ENCODE measurements at places on chromosomes 11 and 22.

DNA sequence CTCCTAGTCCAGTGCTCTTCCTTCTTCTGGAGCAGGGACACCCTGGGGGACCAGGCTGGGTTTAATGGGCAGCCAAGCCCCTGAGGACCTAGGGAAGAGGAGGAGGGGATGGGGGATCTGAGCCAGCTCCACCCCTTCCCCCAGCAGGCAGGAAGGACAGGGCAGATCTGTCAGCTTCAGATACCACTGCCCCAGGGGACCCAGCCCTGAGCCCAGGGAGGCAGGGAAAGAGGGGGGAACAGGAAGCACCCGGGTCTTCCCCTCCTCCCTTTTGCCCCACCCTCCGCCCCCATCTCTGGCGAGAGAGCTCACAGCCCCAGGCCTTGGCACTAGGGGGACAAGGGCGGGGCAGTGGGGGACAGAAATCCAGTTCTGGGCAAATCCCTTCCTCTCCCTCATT lies 11.7 kb upstream of the SOX10 start:
- H3K4me1 ChIP-seq, result peaks cover 27% of the 10 kb centered on the region

GRCh38 chr11:33753304-33753967 lies 17.2 kb upstream of the CD59 start:
- H3K4me1 ChIP-seq, result no peaks in the 10 kb centered on the region
- 0 out of 2 replicates have a peak, but pooled peaks cover 2% of the 10 kb centered on the region for H3K36me3 ChIP-seq
- no peaks in the 10 kb centered on the region for H3K27me3 ChIP-seq
- no peak for DNase-seq

GRCh38 chr11:118530683-118531596 lies at the start of gene TMEM25:
TSS of gene TMEM25 (plus strand) at chr11:118531192. CDS start at chr11:118531802, 610 bp downstream.
- no peaks in the 10 kb centered on the region for H3K36me3 ChIP-seq
- H3K4me1 ChIP-seq, result peaks cover 28% of the 10 kb centered on the region
- H3K27me3 ChIP-seq, result peaks cover 3% of the 10 kb centered on the region

- H3K4me3 ChIP-seq, result no peak overlapping the region
- no peak for DNase-seq
- peaks cover 27% of the 10 kb centered on the region for H3K27me3 ChIP-seq
These were observed 841 bp downstream of the B3GNT6 start for GRCh38 chr11:77035039-77035438.

DNA sequence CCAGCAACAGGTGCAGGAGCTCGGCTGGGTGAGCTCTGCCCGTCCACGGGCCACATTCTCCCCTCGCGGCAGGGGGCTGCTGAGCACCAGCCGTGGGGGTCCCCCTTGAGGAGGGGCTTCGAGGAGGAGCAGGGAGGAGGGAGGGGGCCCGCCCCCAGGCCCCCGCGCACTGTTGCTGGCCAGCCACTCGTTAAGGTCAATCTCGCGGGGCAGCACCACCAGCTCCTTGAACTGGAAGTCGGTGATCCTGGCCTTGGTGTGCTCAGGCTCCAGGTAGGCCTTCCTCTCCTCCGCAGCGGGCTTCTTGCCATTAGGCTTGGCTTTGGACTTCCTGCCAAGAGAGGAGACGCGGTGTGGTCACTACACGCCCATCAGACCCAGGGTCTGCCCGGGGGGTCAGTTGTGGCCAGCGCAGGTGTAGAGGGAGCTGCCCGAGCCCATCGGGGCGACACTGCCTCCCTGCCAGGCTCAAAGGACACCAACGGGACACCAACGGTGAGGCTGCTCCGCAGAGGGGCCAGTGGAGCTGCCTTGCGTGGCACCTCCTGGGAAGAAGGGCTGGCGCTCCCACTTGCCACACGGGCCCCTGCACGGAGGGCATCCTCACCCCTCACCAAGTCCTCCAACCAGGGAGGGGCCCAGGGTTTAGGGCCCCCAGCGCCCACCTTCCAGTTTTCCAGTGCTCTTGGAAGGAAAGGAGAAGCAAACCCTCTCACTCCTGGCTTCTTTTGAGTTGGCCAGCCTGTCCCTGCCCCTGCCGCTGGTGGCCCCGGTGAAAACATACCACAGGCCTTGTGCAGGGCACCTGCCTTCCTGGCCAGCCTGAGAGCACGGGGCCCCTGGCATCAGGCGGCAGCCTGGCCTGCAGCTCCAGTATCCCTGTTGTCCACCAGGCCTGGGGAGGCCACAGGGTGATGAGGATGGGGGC lies 5.8 kb downstream of the MOB2 start:
- DNase-seq, result no peak
- no peaks in the 10 kb centered on the region for H3K27me3 ChIP-seq
- no peak overlapping the region for H3K4me3 ChIP-seq

GRCh38 chr22:28413612-28414399 lies 265.8 kb downstream of the TTC28 start:
- H3K36me3 ChIP-seq, result no peaks in the 10 kb centered on the region
- H3K27me3 ChIP-seq, result no peaks in the 10 kb centered on the region
- H3K4me1 ChIP-seq, result peaks cover 3% of the 10 kb centered on the region

GRCh38 chr11:32153747-32154146 lies 62.9 kb downstream of the RCN1 start:
- H3K27ac ChIP-seq, result no peak overlapping the region
- peaks cover 2% of the 10 kb centered on the region for H3K27me3 ChIP-seq
- peaks cover 3% of the 10 kb centered on the region for H3K4me1 ChIP-seq
- no peaks in the 10 kb centered on the region for H3K36me3 ChIP-seq

DNA sequence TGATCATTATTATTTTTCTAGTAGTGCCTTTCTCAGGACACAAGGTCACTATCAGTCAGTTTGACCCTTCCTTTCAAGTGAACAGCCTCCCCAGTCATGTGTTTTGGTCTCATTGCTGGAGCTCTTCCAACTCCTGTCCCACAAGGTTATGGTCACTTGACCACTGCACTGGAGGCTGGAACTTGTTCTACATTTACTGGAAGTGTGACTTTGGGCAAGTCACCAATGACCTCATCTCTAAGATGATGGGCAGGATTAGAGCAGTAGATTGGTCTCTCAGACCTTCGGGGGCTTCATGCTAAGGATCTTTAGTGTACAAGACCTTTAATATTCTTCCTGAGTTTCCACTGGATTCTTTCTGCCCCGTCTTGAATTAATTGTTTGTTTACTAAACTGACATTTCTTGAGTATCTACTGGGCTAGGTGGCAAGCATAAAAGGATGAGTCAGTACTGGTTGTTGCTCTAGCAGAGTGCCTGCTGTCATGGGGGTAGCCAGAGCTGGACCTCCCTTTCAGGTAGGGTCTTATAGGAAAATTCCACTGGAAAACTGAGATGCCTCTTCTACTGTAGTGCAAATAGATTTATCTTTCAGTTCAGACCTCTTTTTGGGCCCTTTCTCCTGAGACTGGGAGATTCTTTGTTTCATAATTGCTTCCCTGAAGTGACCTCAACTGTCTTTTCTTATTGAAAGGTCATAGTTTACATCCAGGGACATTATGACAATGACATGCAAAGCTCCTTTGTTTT lies 106.8 kb downstream of the GRAMD1B start:
- peak overlapping the region; percentile 16 for H3K4me3 ChIP-seq
- peak overlapping the region; percentile 97 for H3K27ac ChIP-seq
- no peaks in the 10 kb centered on the region for H3K36me3 ChIP-seq
- H3K4me1 ChIP-seq, result peaks cover 53% of the 10 kb centered on the region

GRCh38 chr11:122737951-122738693 lies 82.6 kb downstream of the UBASH3B start:
- no peak for DNase-seq
- H3K27me3 ChIP-seq, result no peaks in the 10 kb centered on the region
- H3K27ac ChIP-seq, result no peak overlapping the region
- peaks cover 9% of the 10 kb centered on the region for H3K4me1 ChIP-seq
- H3K4me3 ChIP-seq, result no peak overlapping the region

GRCh38 chr11:74630043-74630442 lies 37.7 kb downstream of the POLD3 start:
- H3K4me1 ChIP-seq, result no peaks in the 10 kb centered on the region
- H3K27me3 ChIP-seq, result no peaks in the 10 kb centered on the region
- H3K36me3 ChIP-seq, result peaks cover 15% of the 10 kb centered on the region
- DNase-seq, result no peak
- H3K4me3 ChIP-seq, result no peak overlapping the region

DNA sequence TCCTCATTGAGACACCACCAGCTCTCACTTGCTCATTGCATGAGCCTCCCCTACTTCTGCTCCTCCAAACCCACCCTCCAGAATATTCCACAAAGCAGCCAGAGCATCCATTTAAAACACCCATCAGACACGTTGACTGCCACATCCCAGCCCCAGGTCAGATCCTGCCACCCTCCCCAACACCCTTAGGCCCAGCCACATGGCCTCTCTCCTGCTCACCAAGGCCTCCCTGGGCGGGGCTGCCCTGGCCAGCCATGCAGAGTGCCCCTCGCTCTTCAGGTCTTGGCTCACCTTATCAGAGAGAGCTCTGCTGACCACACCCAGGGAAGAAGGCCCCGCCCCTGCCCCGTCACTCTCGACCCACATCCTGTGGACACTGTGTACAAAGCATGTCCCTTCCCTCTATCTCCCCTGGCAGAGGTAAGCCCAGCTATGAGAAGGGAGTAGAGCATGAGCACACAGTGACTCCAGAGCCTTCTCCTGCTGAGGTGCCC lies 106.8 kb downstream of the MICAL3 start:
- no peaks in the 10 kb centered on the region for H3K36me3 ChIP-seq
- H3K4me1 ChIP-seq, result peaks cover 12% of the 10 kb centered on the region
- DNase-seq, result no peak
- no peaks in the 10 kb centered on the region for H3K27me3 ChIP-seq
- no peak overlapping the region for H3K4me3 ChIP-seq
- no peak overlapping the region for H3K27ac ChIP-seq

- no peak for DNase-seq
- H3K27ac ChIP-seq, result peak overlapping the region; percentile 74
- H3K4me3 ChIP-seq, result peak overlapping the region; percentile 95
- H3K4me1 ChIP-seq, result peaks cover 28% of the 10 kb centered on the region
These were observed 1.2 kb downstream of the RAB6A start for GRCh38 chr11:73759610-73760134.

DNA sequence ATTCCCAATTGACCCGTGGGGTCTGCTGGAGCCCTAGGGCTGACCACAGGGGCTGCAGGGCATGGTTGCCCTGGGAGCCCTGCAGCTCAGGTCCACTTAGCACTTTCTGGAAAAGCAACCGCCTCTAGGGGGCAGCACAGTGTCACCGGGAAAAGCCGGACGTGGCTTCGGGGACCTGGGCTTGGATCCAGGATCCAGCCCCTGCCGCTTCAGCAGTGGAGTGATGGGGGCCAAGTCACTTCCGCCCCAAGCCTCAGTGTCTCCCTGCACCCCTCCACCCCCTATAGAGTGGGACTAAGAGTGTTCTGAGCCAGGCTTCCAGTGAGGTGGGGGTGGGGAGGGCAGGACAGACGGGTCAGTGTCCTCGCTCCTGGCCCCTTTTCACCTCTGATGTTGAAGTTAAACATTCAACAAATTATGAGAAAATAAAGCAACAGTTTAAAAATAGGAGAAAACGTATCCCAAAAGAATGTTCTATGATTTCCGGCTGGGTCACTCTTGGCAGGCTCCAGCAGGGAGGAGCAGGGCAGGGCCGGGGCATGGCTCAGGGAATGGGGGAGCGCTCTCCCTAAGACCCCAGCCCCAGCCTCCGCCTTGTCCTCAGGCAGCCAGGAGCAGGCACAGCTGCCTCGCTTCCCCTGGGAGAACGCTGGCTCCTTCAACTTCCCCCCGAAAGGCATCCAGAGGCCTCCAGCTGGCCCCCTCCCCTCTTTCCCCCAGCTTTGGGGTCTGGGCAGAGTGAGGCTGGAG lies 96.5 kb upstream of the FGF3 start:
- 0 out of 2 replicates have a peak, but pooled peaks cover 3% of the 10 kb centered on the region for H3K4me1 ChIP-seq
- H3K27ac ChIP-seq, result no peak overlapping the region
- no peaks in the 10 kb centered on the region for H3K36me3 ChIP-seq

DNA sequence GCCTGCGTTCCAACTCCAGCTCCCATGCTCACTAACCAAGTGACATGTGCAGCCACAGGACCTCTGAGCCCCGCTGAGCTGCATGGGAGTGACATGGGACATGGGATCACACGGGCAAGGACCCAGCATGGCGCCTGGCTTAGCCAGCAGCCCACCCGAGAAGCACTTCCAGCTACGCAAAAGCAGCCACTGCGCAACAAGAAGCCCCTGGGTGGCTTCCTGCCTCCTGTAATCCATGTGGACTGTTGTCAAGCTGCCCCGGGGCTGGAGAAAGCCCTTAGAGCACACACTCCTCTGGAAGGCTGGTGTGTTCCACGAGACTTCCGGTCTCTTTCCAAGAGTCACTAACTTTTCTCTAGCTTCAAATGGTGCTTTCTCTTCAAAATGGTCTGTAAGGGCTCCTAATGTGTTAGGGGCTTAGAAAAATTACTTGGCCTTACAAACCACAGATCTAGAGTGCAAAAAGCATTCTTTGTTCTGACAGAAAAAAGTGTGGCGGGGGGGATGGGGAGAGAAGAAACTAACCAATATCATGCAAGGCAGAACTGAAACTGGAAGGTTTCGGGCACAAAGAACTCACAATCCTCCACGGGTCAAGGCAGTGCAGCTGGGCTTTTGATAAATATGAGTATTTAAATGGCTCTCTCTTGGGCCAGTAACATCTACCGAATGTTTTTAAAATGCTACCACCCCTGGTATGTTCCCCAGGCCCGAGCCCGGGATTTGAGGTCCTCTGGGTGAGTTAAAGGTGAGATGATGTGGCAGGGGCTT lies 5.5 kb downstream of the C11orf24 start:
- H3K27me3 ChIP-seq, result no peaks in the 10 kb centered on the region
- H3K36me3 ChIP-seq, result peaks cover 50% of the 10 kb centered on the region
- no peak for DNase-seq

DNA sequence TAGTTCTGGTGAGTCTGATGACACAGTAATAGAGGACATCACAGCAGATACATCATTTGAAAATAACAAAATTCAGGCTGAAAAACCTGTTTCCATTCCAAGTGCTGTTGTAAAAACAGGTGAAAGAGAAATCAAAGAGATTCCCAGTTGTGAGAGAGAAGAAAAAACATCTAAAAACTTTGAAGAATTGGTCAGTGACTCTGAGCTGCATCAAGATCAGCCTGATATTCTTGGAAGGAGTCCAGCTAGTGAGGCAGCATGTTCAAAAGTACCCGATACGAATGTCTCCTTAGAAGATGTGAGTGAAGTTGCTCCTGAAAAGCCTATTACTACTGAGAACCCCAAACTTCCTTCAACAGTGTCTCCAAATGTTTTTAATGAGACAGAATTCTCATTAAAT lies 38.7 kb downstream of the RTN3 start:
- peaks cover 3% of the 10 kb centered on the region for H3K36me3 ChIP-seq
- no peaks in the 10 kb centered on the region for H3K27me3 ChIP-seq
- DNase-seq, result no peak
- H3K4me3 ChIP-seq, result no peak overlapping the region
- H3K4me1 ChIP-seq, result no peaks in the 10 kb centered on the region
- H3K27ac ChIP-seq, result no peak overlapping the region

- H3K4me3 ChIP-seq, result no peak overlapping the region
- H3K36me3 ChIP-seq, result no peaks in the 10 kb centered on the region
- DNase-seq, result no peak
- no peaks in the 10 kb centered on the region for H3K27me3 ChIP-seq
- H3K27ac ChIP-seq, result no peak overlapping the region
These were observed 18.3 kb upstream of the TMPRSS4 start for GRCh38 chr11:118058311-118059245.

DNA sequence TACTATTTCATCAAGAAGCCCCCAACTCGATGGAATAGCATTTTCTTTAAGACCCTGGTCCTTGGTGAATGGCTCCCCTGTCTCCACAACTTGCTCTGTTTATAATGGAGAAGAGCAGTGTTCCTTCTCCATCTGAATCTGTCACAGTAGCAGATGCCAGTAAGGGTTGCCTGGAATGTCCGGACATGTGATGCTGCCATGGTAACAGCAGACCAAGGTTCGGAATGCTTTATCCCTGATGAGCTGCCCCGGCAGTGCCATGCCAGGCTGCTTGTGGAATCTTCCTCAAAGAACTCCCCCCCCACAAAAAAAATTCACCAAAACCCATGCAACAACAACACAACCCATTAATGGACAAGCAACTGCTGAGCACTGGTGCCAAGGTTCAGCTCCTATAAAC lies 72.5 kb downstream of the KCNC1 start:
- H3K27me3 ChIP-seq, result no peaks in the 10 kb centered on the region
- H3K36me3 ChIP-seq, result no peaks in the 10 kb centered on the region
- H3K4me3 ChIP-seq, result no peak overlapping the region
- peaks cover 14% of the 10 kb centered on the region for H3K4me1 ChIP-seq
- H3K27ac ChIP-seq, result no peak overlapping the region
- no peak for DNase-seq
